Astrocyte of the cerebellum (primary cell): ENCODE measurements at places on chromosomes 11 and 22.

DNA sequence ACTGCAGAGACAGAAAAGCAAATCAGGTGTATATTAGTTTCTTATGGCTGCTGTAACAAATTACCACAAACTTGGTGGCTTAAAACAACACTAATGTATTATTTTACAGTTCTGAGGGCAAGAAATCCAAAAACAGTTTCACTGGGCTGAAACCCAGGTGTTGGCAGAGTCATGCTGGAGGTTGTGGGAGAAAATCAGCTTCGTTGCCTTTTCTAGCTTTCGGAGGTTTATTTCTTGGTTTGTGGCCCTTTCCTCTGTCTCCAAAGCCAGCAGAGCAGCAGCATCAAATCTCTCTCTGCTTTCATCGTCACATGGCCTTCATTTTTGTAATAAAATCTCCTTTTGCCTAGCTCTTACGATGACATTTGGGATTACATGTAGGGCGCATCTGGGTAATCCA, 33.0 kb upstream of the OR6M1 start:
- DNase-seq, result no peak

DNA sequence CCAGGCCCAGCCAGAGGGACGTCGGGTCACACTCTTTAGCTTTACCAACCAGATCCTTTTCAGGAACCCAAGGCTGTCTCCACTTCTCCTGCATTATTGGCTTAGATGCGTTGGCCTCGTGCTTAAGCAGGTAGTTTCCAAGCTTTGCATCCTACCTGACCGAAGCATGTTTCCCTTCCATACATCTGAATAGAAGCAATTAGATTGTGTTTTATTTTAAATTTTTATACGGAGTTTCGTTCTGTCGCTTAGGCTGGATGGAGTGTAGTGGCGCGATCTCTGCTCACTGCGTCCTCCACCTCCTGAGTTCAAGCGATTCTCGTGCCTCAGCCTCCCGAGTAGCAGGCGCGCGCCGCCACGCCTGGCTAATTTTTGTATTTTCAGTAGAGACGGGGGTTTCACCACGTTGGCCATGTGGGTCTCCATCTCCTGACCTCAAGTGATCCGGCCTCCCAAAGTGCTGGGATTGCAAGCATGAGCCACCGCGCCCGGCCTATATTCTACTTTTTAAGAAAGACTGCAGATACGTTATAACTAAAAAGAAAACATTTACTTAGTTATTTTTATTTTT, 677 bp downstream of the DYNC2H1 start:
- no peak for DNase-seq

- DNase-seq, result no peak
Measured at GRCh38 chr11:112534208-112534607, 273.5 kb upstream of the PLET1 start.

GRCh38 chr22:40412441-40412840, 42.0 kb downstream of the SGSM3 start:
- DNase-seq, result no peak

DNA sequence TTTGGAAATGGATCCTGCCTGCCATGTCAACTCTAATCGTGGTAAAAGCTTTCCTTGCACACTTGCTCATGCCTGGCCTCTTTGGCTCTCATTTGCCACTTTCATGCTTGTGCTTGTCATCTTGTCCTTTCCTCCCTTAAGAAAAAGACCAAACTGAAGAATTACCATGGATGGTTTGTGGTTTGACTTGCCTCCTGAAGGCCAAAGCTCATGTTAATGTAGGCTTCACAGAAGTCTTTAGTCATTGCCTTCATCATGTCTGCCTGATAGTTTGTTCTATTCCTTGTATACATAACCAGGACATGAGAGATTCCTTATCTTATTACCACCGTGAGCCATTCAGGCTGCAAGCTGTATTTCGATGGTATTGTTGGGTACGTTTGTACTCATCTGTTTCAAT, 17.3 kb downstream of the TEAD1 start:
- no peak for DNase-seq

- peak; percentile 61 for DNase-seq
Measured at GRCh38 chr11:9206496-9206895, 58.7 kb downstream of the DENND5A start.

GRCh38 chr11:91857179-91857578, 367.4 kb upstream of the FAT3 start:
- no peak for DNase-seq

GRCh38 chr11:46475926-46476545, 84.5 kb upstream of the CHRM4 start:
- no peak for DNase-seq

- no peak for DNase-seq
Measured at GRCh38 chr11:24623121-24623520, 126.3 kb downstream of the LUZP2 start.

- DNase-seq, result no peak
Measured at GRCh38 chr11:28773606-28774005, 665.4 kb downstream of the METTL15 start.
